ENCODE measurements at places on chromosomes 7 and 10. TPM values are rescaled to one million over a fixed set of nuclear protein-coding genes. Genes with fewer than 3 reads are reported as not detected.

SH2D4B gene
- 0.10 TPM for total RNA-seq

ELFN1 gene
- total RNA-seq: not detected

BTAF1 gene
- total RNA-seq: 51.9 TPM

UNCX gene
- not detected for total RNA-seq

ADAM12 gene
- not detected for total RNA-seq

CAV2 gene
- total RNA-seq: not detected

SNCG gene
- total RNA-seq: 0.68 TPM

C10orf53 gene
- total RNA-seq: not detected

HOXA1 gene
- total RNA-seq: 0.40 TPM

CALML5 gene
- total RNA-seq: not detected

WNT2 gene
- total RNA-seq: not detected

RASA4B gene
- 14.1 TPM for total RNA-seq

RTKN2 gene
- total RNA-seq: 8.2 TPM

MALRD1 gene
- not detected for total RNA-seq

NKX2-3 gene
- not detected for total RNA-seq

LIPM gene
- not detected for total RNA-seq

ADAM22 gene
- total RNA-seq: 1.6 TPM

SEMA3C gene
- not detected for total RNA-seq

Data from activated naive CD4-positive, alpha-beta T cell treated with anti-CD3 and anti-CD28 coated beads, Interleukin-2, amount 10 ng/mL, durations not matched to agents 5 hours and 36 hours (primary cell).